ENCODE measurements at places on chromosomes 2 and 18. TPM values are rescaled to one million over a fixed set of nuclear protein-coding genes. Genes with fewer than 3 reads are reported as not detected.

Gene UGT1A8
- total RNA-seq: not detected

- H3K27ac ChIP-seq: no peak overlapping the region
- H3K36me3 ChIP-seq: no peaks in the 10 kb centered on the region
Measured at GRCh38 chr18:58227361-58227930, 183.4 kb downstream of the NEDD4L start.

Gene VIL1
- not detected for total RNA-seq

Gene ALPP
- total RNA-seq: not detected

GRCh38 chr2:197249381-197250083 is 61.0 kb downstream of the ANKRD44 start:
- H3K27ac ChIP-seq: peak overlapping the region; percentile 79
- no peak overlapping the region for H3K4me3 ChIP-seq
- H3K36me3 ChIP-seq: peaks cover 41% of the 10 kb centered on the region
- no peak for DNase-seq

DNA sequence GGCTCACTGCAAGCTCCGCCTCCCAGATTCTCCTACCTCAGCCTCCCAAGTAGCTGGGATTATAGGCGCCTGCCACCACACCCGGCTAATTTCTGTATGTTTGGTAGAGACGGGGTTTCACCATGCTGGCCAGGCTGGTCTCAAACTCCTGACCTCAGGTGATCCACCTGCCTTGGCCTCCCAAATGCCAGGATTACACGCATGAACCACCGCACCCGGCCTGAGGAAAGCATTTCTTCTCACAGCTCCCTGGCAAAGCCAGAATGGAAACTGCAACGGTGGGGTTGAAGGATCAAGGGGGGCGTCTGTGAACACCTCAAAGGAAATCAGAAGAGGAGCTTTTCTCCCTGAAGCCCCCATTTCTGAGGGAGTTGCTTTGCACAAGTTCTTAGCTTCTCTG is 11.2 kb upstream of the TEX51 start:
- H3K4me1 ChIP-seq: peaks cover 2% of the 10 kb centered on the region
- peaks cover 7% of the 10 kb centered on the region for H3K27me3 ChIP-seq
- no peak overlapping the region for H3K4me3 ChIP-seq
- no peak overlapping the region for H3K27ac ChIP-seq

GRCh38 chr2:14340703-14341102 is 291.8 kb upstream of the LRATD1 start:
- H3K4me3 ChIP-seq: no peak overlapping the region
- H3K27ac ChIP-seq: no peak overlapping the region
- H3K36me3 ChIP-seq: no peaks in the 10 kb centered on the region
- H3K27me3 ChIP-seq: no peaks in the 10 kb centered on the region
- DNase-seq: no peak

Gene FBLN7
- 16.7 TPM for total RNA-seq

DNA sequence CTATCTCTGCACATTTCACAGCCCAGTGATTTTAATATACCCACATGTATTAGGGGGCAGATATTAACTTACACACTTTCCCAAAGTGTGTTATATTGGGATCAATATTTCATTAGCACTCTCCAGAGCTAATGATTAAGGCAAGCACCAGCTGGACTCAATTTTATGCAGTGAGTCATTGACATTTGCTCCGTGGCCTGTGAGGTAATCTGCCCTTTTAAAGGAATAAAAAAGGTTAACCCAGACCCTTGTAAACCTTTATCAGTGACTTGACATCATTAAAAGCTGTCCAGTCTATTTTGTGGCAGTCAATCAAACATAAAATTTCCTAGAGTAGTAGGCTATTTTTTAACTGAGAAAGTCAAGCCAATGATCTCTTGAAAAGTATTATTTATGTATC is 1870.4 kb upstream of the CELF4 start:
- no peaks in the 10 kb centered on the region for H3K4me1 ChIP-seq
- no peak for DNase-seq
- H3K4me3 ChIP-seq: no peak overlapping the region
- H3K36me3 ChIP-seq: no peaks in the 10 kb centered on the region
- H3K27ac ChIP-seq: no peak overlapping the region

GRCh38 chr2:15733867-15734673 is 142.4 kb downstream of the DDX1 start:
- H3K36me3 ChIP-seq: no peaks in the 10 kb centered on the region
- H3K4me1 ChIP-seq: no peaks in the 10 kb centered on the region
- no peak for DNase-seq
- H3K27ac ChIP-seq: no peak overlapping the region

Gene FAM124B
- total RNA-seq: 2.0 TPM

DNA sequence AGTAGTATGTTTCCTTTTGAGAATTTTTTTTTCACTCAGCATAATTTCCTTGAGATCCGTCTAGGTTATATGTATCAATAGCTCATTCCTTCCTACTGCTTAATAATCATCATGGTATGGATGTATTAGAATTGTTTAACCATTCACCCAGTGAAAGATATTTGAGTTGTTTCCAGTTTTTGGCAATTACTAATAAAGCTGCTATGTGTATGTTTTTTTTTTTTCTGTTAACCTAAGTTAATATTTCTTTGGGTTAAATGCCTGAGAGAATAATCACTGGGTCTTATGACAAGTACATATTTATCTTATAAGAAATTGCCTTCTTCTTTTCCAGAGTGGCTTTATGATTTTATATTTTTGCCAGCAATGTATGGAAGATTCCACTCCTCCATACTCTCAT is 96.4 kb upstream of the ST6GAL2 start:
- no peak for DNase-seq
- H3K27me3 ChIP-seq: no peaks in the 10 kb centered on the region
- no peak overlapping the region for H3K4me3 ChIP-seq
- no peak overlapping the region for H3K27ac ChIP-seq
- no peaks in the 10 kb centered on the region for H3K4me1 ChIP-seq
- H3K36me3 ChIP-seq: no peaks in the 10 kb centered on the region
